Stimulated activated CD4-positive, alpha-beta T cell treated with anti-CD3 and anti-CD28 coated beads, TNF-alpha, amount 100 ng/mL, for 1 hour (primary cell): ENCODE measurements at places on chromosomes 12 and 14.

- DNase-seq, result no peak
Observed at GRCh38 chr14:66405158-66405557, 81.0 kb upstream of the CCDC196 start.

DNA sequence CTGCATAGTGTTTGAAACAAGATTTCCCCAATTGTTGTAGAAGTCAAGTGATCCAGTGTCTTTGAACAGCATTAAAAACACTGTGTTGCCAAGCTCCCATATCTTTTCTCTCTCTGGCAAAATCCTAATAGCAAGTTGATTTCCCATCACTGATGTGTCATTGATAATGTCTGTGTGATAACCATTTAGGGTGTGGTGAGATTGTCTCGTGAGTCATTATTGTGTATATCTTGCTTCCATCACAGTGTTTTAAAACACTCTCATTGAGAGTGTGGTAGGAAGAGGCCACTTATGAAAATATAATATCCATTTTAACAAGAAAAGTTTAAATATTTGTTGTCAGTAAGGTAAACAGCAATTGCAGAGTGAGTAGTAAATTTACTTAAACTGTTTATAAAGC, 74.7 kb downstream of the PRORP start:
- no peak for DNase-seq

DNA sequence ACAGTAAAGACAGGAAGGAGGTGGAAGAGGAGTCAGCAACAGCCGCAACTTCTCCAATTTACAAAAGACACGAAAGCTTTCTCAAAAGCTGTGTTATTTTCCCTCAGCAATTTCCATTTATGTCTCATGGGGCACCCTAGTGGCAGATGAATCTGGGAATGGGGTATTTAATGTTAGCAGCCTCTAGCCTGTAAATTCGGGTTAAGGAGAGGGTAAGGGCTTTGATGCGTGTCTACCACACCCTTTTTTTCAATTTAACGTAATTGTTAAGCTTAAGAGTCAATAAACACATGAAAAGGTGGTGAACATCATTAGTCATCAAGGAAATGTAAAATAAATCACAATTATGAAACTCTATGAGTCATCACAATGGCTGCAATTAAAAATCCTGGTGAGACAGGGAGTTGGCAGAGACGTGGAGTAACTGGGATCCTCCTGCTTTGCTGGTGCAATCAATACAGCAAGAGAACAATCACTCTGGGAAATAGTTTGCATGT, 986.4 kb downstream of the AACS start:
- no peak for DNase-seq

DNA sequence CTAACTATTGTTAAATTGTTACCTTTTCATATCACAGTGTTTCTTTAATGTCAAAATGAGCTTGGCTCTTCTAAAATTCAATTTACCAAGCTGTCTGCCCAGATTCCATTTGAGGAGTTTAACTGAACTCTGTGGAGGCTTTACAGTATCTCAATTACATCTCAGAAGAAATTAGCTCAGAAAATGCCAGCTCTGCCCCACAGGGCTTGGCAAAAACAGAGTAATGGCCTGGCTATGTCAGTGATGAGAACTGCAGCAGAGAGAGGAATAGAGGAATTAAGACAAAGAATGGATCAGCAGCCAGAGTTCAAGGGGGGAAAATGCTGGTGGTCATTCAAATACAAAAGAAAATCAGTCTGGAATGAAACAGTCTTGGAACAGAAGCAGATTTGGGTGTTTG, 15.8 kb upstream of the TMTC1 start:
- DNase-seq, result no peak

GRCh38 chr12:127063339-127064072, 1203.5 kb upstream of the TMEM132C start:
- DNase-seq, result no peak
